ENCODE measurements at places on chromosomes 16 and 17.

GRCh38 chr17:82272495-82273326, 789 bp downstream of the CSNK1D start:
- DNase-seq = peak; percentile 43

DNA sequence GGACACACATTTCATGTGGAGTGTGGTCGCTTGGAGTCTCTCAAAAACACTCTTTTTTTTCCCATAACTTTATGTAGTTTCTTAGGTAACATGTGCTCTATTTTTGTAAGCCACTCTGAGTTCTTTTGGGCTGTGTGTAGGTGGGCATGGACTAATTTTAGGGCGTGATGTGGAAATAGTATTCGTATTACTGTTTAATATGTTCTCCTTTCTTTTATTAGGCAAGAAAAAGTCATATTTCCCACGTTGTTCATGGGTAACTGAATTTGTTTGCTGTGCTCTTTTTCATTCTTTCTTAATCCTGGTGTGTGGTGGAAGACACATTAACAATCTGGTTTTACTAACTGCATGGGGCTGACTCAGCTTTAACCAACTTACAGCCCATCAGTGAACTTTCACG, 27.4 kb downstream of the NDEL1 start:
- no peak for DNase-seq

GRCh38 chr17:63950940-63951907, 19.1 kb upstream of the CD79B start:
- peak; percentile 19 for DNase-seq

GRCh38 chr17:40151414-40151963, 11.2 kb downstream of the CASC3 start:
- DNase-seq = no peak

GRCh38 chr16:85663891-85664321, 24.8 kb downstream of the GINS2 start:
- no peak for DNase-seq

GRCh38 chr17:40648384-40648968, 858 bp upstream of the SMARCE1 start:
- no peak for DNase-seq

DNA sequence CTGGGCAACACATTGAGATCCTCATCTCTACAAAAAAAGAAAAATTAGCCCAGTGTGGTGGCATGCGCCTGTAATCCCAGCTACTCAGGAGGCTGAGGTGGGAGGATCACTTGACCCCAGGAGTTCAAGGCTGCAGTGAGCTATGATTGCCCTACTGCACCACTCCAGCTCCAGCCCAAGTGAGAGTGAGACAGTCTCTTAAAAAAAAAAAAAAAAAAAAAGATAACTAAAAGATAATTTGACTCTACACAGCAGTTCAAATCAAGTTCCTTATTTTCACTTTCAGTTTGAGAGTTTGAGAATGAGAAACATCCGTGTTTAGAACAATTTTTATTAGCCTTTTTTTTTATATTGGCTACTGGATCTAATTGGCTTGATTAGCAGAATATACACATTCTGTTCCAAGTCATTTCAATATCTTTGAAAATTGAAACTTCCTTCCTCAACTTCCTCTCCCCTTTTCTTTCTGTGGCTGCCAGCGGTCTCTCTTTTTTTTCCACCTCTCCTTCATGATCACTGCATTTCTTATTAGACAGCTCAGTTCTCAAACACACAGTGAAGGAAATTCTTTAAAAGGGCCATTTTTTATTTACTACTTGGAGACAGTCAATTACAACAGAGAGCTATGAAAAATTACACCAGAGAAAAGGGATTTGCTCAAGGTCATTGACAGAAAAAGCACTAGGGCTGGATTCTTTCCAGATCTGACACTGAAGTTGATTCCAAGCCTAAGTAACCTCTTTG, 4.5 kb upstream of the ACSF2 start:
- no peak for DNase-seq

Measured in stimulated activated CD4-positive, alpha-beta T cell treated with anti-CD3 and anti-CD28 coated beads, Interleukin-1b, Interleukin-23, amount 100 ng/mL, for 48 hours (primary cell).